ENCODE measurements at places on chromosomes 3 and 15.

DNA sequence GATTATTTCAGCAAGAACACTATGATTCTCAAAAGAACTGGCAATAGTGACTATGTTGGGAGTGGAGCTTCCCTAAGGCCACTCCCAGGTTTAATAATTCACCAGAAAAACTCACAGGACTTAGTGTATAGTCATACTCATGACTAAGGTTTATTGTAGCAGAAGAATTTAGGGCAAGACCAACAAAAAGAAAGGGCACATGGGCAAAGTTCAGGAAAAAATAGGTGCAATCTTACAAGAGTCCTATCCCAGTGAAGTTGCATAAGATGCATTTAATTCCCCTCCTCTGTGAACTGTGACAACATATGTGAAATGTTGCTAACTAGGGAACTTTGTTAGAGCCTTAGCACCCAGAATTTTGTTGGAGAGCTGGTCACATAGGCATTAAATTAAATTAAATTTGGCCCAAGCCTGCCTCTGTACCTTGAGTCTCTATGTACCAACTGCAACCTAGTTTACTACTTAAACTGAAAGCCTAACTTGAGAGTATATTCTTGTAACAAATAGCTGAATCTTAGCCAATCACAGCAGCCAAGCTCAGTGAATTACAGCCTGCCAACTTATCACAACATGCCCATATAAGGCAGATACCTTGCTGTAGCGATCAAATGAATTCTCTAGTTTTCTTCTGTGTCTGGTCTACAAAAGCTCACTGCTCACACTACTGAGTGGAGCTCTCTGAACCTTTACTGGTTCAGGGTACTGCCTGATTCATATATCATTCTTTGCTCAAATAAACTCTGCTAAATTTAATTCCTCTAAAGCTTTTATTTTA lies 386.2 kb upstream of the ARHGEF26 start:
- DNase-seq = no peak

GRCh38 chr15:86103825-86104224 lies 24.2 kb downstream of the AGBL1 start:
- no peak for DNase-seq

DNA sequence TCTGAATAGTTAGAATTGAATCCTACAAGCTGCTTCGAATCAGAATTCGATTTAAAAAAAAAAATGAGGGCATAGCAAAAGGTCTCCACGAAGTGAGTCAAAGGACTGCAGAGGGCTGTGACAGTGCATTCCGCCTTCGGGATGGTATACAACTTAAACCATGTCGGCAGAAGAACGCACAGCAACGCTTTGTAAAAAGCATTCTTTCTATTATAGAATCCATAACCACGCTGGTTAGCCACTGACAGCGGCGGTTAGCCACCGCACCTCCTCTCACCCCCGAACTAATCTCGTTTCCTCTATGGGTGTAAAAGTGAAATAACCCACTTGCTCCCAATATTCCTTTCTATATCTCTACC lies 664 bp upstream of the PIK3CA start:
- no peak for DNase-seq

DNA sequence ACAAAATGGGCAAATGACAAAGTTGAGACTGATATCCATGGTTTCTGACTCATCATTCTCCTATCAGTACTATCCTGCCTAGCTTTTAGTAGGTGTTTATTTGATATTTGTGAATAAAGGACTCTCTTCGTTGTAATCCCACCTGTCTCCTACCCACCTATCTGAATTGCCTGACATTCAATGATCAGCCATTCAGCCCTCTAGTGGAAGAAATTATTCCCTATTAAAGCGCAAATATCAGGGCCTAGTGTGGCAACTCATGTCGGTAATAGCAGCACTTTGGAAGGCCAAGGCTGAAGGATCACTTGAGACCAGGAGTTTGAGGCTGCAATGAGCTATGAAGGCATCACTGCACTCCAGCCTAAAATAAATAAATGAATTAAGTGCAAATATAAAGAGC lies 195.7 kb upstream of the SETMAR start:
- no peak for DNase-seq

- no peak for DNase-seq
Measured at GRCh38 chr15:70628549-70628896, 134.8 kb downstream of the UACA start.

- no peak for DNase-seq
Measured at GRCh38 chr3:62502315-62503300, 129.3 kb upstream of the FEZF2 start.

DNA sequence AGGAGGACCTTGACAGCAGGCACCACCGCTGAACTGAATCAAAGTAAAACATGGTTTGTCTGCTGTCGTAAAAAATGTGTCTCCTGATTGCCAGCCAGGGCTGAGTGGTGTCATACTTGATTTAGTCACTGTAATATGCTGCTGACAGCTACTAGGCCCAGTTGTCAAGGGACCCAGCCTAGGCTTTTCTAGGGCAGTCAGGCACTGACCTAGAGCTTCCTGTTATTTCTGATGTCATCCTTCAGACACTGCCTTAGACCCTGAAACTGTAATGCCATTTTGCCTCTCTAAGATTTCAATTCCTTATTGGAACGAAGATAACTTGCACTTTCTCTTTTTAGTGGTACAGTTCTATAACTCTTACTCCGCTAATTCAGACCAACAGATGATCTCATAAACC lies 2.6 kb upstream of the MRPL3 start:
- DNase-seq = no peak

DNA sequence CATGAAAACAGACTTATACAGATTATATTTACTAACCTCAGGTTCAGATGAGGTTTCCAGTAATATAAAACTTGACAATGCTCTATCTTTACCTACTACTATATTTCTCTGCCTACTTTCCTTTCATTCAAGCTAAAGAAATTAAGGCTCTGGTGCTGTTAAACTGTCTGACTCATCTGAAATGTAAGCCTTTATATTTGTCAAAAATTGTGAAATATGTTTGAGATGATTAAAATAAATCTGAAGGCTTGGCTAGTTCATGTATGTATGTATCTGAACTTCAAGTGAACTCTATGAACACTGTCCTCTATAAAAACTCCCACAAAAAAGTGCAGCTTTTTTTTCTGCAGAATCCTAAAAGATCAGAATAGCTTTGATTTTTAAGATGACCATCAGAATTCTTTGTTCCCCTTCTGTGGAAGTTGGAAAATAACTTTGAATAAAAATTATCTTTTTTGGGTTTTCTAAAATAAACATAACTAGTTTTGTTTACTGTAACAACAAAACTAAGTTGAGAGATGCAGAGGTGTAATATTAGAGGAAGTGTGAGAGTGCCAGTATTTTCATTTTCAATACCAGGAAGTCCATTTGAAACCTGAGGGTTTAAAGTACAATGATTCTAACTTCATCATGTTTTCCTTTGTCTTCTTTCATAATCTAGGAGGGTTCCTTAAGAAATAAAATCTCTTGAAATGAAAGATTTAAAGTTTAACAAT lies 42.2 kb downstream of the ILDR1 start:
- no peak for DNase-seq

DNA sequence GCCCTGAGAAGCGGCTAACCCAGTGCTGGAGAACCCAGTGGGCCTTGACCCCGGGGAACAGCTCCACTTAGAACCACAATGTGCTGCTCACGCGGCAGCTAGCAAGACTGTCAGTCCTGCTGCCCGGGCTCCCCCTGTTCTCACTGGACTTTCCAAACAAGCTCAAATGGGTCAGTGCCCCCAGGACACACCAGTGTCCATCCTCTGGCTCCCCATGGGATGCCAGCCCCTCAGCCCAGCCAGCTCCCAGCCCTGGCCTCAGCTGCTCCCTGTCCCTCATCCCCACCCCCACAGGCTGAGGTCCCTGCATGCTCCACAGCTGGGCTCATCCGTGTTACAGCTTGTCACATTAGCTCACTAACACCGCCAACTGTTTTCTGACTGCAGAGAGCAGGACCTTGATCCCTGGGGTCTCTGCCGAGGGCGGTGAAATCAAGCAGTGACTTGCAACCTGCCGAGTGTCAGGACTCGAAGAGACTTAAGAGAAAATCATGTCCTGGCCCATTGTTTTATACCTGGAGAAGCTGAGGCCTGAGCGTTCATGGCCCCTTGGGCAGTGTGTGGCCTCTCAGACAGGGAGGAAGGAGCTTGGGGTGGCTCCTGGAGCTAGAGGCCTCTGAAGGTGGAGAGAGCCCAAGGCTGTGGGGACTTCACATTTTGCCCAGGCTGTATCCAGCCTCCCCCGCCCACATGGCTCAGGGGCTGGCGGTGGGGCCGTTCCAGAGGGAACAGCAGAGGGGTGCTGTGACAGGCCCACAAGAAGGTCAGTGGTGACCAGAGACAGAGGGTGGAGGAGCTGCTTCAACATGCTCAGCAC lies 157.5 kb downstream of the MEGF11 start:
- DNase-seq = peak; percentile 89

GRCh38 chr3:133376810-133377209 lies 23.0 kb upstream of the BFSP2 start:
- no peak for DNase-seq

DNA sequence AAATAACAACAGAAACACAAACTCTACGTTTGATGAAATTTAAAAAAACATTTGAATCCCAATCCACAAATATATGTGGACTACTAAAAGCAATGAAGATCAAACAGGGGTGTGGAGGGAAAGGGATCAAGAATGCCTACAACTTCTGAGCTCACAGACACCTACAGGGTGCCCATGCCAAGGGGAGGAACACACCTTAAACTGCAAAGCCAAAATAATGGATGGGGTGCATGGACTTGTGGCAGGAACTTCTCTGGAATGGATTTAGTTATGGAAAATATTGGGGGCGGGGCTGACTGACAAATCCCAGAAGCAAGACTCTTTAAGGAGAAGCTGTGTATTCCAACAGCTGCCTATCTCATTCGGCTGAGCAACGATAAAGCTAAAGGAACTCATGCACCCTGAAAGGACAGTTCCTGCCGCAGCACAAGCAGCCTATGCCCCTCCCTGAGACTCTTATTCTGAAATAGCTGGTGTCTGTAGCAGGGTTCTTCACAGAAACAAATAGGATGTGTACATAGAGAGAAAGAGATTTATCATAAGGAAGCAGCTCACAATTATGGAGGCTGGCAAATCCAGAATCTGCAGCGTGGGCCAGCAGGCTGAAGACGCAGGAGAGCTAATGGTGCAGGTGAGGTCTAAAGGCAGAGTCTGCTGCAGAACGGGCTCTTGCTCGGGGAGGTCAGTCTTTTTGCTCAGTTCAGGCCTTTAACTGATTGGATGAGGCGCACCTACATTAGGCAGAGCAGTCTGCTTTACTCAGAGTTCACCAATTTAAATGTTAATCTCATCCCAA lies 24.5 kb upstream of the PLA2G4D start:
- DNase-seq = peak; percentile 62

GRCh38 chr3:143123353-143123984 lies 3.9 kb downstream of the CHST2 start:
- no peak for DNase-seq

All from tongue (tissue), 3 donors.